ENCODE measurements at places on chromosomes 13 and 19.

- DNase-seq = no peak
Observed at GRCh38 chr13:42039457-42039945, 8.9 kb upstream of the DGKH start.

- no peak for DNase-seq
Observed at GRCh38 chr19:48770266-48770665, 14.9 kb downstream of the FGF21 start.

DNA sequence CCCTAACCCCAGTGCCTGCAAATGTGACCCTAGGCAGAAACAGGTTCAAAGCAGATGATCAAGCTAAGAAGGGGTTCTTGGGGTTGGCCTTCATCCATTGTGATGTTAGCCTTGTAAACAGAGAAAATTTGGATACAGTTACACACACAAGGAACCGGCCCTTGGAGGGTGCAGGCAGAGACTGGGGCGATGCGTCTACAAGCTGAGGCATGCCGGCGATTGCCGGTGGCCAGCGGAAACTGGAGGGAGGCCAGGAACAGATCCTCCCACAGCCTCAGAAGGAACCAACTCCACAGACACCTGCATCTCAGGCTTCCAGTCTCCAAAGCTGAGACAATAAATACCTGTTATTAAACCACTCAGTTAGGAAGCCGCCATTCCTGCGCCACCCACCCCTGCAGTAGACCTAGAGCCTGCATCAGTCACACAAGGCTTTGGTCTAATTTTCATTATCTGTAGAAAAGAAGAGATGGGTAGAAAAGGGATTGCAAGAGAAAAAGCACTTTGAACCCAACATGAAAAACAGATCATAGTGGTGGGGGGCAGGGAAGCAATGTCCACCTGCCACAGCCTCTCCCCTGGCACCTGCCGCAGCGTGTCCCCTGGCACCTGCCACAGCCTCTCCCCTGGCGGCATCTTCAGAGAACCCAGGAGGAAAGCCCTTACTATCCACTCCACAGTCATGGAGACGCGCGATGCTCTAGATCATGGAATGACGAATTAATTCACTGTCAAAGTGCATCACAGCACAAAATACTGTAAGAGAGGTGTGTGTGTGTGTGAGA, 119.7 kb upstream of the SOX1 start:
- no peak for DNase-seq

GRCh38 chr19:40309666-40310065, 24.5 kb upstream of the AKT2 start:
- DNase-seq = no peak

- no peak for DNase-seq
Observed at GRCh38 chr13:61536433-61536832, 120.8 kb upstream of the PCDH20 start.

DNA sequence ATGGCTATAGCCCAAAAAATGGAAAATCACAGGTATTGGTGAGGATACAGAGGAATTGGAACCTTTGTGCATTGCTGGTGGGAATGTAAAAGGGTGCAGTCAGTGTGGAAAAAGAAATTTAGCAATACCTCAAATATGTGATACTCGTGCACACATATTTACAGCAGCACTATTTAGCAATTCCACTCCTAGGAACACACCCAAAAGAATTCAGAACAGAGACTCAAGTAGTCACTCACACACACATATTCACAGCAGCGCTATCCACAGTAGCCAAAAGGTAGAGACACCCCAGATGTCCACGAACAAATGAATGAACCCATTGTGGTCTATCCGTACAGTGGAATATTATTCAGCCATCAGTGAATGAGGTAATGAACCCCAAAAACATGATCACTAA, 114.0 kb downstream of the COL4A2 start:
- no peak for DNase-seq

- no peak for DNase-seq
Observed at GRCh38 chr13:73857106-73857505, 277.1 kb downstream of the KLF12 start.

DNA sequence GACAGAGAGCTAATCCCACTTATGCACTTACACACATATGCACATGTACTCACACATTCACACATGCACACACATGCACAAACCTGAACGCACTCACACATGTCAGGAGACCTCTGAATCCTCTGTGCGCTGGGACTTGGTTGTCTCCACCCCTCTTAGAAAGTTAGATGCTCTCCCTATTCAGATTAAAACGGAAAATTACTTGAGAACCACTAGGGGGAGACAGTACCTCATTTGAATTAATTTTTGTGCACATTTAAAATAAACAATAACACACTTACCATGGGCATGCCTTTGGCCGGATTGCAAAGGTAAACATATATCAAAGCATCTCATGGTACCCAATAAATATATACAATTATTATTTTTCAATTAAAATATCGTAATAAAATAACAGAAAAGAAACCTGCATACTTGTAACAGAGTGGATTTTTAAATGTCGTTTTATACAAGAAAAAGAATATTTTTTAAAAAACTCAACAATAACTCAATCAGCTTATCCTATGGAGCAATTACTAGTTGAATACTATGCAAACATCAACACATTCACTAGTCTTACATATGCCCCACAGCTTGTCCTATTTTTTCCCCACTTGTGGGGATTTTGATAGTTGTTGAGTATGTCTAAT, 9.5 kb upstream of the LILRB4 start:
- no peak for DNase-seq

DNA sequence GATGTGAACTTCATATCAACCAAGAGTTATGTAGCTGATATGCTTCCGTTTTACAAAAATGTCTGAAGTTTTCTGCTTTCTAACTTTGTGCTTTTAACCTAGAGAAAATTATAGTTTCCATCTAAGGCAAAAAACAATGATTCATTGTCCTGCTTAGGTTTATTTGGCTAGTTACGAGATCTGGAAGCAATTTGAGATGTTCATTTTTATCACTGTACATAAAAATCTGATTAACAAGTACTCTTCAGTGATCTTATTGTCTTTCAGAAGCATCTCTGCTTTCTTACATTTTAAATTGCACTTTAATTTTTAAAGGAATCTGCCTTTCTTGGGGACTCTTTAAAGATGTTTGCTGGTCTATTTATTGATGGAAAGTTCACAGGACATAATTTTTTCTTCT, 188.1 kb downstream of the RFC3 start:
- no peak for DNase-seq

DNA sequence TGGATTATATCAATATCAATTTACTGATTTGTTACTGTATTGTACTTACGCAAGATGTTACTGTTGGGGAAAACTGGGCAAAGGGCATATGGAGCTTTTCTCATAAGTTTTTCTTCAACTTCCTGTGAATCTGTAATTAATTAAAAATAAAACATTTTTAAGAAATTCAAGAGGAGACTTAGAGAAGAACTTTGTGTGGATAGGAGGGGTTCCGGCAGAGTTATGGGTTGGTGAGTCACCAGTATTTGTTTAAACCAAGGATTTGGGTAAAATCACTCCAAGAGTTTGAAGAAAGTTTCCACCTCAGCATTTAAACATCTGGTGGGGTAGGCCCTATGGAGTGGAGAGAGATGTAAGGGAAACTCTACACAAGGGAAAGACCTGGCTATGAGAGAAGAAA, 379.6 kb downstream of the TSHZ3 start:
- no peak for DNase-seq

DNA sequence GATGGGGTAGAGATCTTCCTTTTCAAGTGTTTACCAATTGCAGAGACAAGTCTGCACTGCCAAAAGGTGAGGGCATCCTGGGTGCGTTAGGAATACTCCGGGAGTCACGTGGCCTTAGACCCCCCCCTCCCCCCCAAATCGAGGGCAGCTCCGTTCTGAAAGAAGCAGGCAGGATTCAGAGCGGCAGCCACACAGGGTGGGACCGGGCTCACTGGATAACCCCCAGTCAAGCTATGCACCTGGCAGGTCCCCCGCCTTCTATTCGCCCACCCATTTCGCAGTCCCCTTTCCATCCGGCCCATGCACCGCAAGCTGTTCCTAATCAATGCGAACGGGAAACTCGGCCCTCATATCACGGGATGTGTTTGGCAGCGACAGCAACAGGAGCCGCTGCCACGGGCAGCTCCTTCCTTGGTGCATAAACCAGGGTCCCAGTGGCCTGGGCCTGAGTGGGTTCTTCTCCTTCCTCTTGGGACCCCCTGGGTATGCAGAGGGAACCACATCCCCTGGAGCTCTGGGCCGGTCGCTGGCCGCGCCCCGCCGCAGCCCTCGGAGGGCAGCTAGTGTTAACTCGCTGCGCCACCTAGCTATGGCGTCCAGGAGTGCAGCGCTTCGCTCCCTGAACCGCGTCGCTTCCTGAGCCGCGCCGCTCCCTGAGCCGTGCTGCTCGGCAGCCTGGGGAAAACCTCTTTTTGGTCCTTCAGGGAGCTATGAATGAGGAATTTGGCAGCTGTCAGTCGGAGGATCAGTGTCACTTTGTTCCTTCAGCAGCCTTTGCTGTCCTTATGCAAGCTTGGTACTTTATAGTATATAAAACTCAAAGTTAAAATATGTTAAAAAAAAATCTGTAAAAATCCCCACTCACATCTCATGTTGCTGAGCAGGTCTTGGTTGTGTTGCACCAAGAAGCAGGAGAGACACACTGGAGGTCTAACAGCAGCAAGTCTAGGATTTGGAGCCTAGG, 41.4 kb downstream of the LYL1 start:
- peak; percentile 72 for DNase-seq

DNA sequence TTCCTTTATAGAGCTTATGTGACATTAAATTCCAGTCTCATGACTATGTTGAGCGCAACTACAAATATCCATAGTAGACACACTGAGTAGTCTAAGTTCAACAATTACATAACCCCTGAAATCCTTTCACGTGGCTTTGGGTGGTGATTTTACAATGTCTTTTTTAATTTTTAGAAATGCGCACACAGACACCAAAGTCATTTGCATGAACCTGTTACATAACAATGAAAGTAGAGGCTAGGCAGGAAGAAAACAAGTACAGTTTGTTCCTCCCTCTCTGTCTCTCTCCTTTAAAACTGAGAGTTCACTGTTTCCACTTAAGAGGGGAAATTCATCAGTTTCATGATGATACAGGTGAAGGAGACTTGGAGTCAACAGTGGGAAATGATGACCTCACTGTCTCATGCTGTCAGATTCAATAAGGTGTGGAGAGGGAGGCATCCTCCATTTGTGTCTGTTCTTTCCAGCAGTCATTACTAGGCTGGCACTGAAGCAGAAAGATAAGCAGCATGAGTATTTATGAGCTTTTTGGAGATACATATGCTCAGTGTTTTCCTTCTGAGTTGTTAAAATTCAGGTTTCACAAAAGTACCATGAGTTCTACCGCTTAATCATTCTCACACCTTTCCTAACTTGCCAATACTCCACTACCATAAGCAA, 201.8 kb downstream of the LHFPL6 start:
- no peak for DNase-seq

DNA sequence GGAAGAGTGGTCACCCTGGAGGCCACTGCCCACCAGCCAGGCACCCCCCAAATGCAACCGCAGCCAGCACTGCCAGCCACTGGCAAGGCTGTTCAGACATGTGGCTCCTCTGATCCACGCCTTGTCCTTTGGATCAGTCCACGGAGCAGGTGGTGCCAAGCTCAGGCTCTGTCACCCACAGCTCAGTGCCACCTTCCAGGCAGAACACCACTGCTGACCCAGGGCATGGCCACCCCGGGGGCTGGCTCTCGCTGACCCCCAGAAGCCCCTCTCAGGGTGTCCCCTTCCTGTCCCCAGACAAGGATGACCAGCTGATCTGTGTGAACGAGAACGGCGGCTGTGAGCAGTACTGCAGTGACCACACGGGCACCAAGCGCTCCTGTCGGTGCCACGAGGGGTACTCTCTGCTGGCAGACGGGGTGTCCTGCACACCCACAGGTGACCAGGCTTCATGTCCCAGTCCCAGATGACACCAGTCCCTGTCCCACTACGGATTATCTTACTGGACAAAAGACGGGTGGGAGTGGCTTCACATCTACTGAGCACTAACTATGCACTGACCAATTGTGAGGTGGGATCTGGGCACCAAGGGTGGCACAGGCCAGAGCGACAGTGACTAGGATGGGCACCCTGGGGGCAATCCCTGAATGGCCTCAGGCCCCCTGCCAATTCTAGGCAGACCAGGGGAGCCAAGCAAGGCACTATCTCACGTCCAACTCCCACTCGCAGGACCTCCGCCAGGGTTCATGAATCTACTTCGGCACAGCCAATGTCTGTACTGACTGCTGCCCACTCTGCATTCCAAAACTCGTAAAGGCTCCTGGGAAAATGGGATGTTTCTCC, 7.0 kb upstream of the F10 start:
- no peak for DNase-seq

DNA sequence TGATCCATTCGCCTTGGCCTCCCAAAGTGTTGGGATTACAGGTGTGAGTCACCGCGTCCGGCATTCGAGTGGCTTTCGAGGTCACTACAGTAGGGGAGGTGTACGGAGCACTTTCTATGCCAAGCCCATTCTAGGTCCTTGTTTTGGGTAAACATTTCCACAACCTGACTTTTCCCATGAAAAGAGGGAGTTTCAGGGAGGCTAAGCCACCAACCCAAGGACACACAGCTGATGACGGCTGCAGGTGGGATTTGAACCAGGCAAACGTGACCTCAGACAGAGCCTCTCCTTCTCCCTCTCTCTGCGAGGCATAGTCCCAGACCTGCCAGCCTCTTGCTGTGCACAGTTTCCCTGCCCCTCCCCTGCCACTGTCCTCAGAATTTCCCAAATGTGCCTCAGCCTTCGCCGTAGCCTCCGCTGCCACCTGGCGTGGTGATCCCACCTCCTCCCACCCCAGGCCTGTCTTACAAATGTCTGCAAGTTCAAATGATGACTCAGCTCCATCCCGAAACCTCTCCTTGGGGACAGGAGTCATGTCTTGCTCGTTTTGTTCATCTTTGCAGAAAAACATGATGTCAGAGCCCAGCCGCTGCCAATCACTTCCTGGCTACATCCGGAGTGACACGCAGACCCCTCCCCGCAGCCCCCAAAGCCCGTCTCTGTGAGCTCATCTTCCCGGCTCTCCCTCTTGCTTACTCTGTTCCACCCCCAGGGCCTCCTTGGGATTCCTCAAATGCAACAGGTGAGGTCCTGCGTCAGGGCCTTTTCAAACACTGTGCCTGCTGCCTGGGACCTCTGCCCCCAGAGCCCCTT, 6.6 kb upstream of the GADD45B start:
- DNase-seq = no peak

DNA sequence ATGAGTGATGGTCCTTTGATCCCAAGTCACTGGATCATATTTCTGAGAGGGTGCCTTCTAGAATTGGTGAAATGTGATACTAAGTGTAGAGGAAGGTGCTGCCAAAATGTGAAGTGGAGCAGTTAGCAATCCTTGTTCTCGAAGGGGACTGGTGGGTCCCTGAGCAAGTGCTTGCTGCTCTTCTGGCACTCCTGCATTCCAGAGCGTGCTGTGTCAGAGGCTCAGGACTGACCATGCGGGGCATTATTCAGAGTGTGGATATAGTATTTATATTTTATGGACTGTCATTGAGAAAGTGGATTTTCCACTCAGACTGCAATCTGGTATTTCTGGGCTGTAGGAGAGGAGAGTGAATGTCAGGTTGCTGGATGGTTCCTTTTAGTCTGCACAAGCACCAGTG, 152.6 kb upstream of the KL start:
- no peak for DNase-seq
